ENCODE measurements at places on chromosomes 6 and 20.

- no peak for DNase-seq
These were observed 33.7 kb downstream of the SPTLC3 start for GRCh38 chr20:13042458-13042794.

GRCh38 chr6:135179920-135180541 lies 1.1 kb upstream of the MYB start:
- no peak for DNase-seq

DNA sequence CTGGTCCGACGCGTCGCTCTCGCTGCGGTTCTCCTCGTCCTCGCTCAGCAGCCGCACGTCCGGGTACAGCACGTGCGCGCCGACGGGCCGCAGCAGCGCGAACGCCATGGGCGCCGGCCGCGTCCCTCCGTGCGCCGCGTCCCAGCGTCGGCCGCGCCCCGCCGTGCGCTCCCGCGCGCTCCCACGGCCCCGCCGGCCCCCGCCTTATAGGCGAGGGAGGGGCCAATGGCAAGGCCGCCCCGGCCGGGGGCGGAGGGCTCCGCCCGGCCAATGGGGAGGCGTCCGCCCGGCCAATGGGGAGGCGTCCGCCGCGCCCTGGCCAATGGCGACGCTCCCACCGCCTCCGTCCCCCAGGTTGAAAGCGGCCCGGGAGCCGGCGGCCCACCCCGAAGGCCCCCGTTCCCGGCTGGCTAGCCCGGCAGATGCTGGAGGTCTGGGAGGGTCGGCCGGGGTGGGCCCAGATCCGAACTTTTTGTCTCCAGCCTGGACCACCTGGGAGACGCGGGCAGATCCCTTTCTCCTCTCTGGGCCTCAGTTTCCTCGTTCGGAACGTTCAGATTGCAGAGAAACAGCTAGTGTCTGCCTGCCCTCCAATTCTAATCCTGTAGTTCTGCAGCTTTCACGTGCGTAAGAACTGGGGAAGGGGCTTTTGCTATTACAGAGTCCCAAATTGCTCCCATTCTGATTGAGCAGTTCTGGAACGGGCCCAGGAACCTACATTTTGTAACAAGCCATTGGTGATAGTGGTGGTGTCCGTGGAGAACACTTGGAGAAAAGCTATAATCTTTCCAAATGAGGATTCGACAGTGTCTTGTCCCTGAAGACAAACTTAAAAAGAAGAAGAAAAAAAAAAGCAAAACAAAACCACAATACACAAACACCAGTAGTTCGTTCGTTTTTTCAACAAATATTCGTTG lies at the start of gene TCF15:
TSS of gene TCF15 (minus strand) at position 180 of the 917 bp plus-strand sequence. CDS start at position 108, 72 bp downstream.
- DNase-seq = no peak

- DNase-seq = no peak
These were observed 9.7 kb upstream of the IRF4 start for GRCh38 chr6:381742-382461.

DNA sequence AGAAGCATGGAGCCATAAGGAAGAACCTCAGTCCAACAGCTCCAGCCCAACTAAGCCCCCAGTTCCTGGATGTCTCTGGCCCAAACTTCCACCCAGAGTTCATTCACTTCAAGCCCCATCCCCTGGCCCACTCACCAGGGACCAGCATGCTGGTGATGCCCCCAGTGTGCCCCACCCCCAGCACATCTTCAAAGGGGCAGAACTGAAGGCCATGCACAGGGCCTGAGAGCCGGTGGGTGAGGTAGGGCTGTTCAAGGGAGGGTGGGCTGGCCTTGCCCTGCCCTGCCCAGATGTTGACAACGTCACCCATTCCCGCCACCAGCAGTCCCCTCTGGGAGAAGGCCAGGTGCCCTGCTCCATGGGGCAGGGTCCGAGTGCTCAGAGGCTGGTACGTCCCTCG lies 3.6 kb downstream of the B3GALT4 start:
- DNase-seq = no peak

DNA sequence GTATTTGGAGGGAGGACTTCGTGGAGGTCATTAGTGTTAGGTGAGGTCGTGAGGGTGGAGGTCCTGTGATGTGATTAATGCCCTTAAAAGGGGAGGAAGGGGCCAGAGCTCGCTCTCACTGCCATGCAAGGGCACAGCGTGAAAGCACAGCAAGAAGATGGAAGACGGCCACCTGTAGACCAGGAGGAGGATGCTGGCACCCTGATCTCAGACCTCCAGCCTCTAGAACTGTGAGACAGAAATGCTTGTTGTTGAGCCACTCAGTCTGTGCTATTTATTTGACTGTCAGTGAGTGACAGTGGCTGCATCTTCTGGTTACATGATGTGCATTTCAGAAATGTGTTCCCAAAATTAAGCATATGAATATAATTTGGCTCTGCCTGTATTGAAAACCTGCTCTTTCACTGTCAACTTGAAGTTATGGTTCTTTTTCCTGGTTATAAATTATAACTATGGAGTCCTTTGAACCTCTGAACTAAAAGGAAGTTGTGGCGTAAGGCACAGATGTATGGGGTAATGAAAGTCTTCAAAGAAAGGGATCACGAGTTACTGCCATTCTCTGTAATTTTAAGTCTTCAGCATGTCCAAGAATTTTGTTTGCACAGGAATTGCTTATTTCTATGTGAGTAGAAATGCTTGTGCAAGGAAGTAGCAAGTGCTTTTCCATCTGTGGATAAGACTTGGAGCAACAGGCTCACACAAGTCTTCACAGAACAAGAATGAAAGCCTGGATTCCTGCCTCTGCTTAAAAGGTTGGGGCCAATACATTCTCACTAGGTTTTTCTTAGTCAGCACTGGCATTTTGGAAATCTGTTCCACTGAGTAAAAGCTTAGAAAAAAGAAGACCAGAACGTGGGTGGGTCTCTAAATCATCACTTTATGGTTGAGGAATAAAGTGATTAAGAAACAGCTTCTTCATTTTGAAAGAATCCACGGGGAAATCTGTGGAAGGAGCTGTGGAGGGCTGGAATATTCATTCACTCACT lies 10.3 kb downstream of the PPP1R14C start:
- no peak for DNase-seq

GRCh38 chr20:44137266-44137801 lies 49.7 kb downstream of the JPH2 start:
- DNase-seq = no peak

- DNase-seq = peak; percentile 5
These were observed 171.3 kb downstream of the GRM1 start for GRCh38 chr6:146200176-146200575.

- no peak for DNase-seq
These were observed 33.9 kb downstream of the SOBP start for GRCh38 chr6:107523794-107524193.

DNA sequence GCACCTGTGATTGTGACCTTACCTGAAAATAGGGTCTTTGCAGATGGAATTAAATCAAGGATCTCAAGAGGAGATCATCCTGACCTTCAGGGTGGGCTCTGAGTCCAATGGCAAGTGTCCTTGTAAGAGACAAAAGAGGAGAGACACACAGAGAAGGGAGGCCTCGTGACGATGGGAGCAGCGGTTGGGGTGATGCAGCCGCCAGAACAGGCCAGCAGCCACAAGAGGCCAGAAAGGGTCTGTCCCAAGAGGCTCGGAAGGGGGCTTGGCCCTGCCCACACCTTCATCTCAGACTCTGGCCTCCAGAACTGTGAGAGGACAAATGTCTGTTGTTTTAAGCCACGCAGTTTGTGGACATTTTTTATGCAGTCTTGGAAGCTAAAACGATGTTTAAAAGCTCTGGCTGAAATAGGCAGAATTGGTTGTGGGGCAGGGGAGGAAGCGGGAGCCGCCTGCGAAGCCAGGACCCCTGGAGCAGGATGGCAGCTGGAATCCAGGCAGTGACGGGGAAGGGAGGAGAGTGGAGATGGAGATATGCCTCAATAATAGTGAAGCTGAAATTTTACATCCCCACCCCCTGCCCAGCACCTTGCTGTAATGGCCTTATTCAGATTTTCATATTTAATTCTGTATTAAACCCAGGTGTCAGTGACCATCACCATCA lies 216.4 kb downstream of the ANKRD60 start:
- no peak for DNase-seq

DNA sequence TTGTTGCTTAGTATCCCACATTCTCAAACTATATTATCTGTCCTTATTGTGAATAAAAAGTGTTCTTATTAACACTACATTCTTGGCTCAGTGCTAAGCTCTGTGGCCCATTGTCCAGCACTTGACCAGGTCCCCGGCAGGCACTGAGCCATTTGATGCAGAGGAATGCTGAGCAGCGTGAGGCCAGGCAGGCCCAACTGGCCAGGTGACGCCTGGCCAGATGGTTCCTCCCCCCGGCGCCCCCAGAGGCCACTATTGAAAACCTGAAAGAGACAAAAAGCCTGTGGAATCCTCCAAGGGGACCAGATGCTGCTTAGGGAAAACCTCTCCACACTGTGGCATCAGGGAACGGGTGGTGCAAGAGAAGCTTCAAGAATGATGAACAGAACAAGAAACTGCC lies 597.5 kb upstream of the JAG1 start:
- no peak for DNase-seq

- DNase-seq = no peak
These were observed 46.8 kb downstream of the CEP43 start for GRCh38 chr6:167045828-167046580.

DNA sequence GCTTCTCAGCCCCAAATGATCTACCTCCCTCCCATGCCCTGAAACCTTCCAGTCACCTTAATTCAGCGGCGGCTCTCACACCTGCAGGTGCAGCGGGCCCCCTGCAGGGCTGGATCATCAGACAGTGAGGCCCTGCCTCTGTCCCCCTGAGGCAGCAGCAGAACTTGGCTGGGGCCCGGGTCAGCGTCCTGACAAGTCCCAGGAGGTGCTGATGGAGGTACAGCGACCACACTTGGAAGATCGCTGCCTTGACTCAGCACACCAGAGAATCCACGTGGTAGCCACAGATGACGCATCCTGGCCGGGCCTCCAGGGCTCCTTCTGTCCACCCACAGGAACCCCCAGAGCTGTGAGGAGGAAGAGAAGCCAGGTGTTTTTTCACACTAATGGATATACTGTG lies 116.4 kb upstream of the THBS2 start:
- peak; percentile 81 for DNase-seq

GRCh38 chr6:42203183-42203582 lies 8.4 kb upstream of the GUCA1B start:
- DNase-seq = no peak

DNA sequence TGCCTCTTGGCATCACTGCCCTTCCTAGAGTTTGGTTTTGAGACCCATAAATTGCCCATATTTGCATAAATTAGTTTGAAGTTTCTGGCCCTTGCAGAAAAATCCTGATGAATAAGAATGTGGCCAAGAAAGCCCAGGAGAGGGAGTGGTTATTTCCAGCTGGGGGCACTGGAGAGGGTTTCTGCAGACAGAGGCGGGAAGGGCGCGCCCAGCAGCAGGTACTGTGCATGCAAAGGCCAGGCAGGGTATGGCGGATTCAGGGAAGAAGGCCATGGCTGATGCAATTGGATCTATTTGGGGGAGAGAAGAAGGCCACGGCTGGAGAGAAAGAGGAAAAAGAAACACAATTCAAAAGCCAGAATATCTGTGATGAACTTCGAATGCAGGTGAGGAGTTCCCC lies 48.2 kb upstream of the PXDC1 start:
- no peak for DNase-seq

DNA sequence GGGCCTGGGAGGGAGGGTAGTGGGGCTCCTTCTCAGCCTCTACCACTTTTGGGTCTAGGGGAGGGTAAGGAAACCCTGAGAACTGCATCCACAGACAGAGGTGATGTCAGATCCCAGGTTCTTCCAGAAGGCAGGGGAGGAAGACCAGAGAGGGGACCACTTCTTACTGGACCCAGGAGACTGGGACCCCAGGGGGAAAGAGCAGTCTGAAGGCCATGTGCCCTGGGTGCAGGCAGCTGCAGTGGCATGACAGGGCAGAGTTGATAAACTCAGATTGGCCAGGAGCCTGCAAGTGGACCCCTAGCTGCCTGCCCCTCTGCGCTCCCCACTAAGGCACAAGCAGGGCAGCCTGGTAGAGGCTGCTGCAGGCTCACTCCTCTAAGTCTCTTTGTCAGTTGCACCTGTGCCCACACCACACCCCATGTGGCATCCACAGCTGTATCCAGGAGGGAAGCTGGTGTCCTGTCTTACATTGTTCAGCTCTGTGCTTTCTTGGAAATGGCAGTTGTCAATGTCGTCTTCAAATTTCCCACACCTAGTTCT lies 2.7 kb downstream of the CST9L start:
- no peak for DNase-seq

- no peak for DNase-seq
These were observed 150.6 kb downstream of the BACH2 start for GRCh38 chr6:90146024-90146423.

DNA sequence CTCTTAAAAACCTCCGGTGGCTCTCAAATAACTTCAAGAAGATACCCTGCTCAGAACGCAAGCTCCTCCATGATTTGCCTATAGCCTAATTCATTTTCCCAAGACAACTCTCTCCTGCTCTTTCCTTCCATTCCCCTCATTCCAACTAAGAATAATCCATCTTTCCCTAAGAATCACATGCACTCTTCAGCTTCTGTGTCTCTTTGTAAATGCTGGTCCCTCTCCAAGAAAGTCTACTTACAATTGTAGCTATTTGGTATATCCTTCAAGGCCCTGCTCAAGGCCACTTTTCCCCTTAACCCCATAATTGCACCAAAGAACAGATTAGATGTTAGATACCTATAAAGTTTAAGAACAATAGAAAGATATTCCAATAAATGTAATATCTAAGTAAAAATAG lies 7.4 kb upstream of the HEY2 start:
- DNase-seq = no peak

GRCh38 chr6:47016261-47016660 lies 25.9 kb downstream of the ADGRF1 start:
- DNase-seq = no peak

- DNase-seq = no peak
These were observed 139.9 kb upstream of the SLC22A23 start for GRCh38 chr6:3596766-3597165.

DNA sequence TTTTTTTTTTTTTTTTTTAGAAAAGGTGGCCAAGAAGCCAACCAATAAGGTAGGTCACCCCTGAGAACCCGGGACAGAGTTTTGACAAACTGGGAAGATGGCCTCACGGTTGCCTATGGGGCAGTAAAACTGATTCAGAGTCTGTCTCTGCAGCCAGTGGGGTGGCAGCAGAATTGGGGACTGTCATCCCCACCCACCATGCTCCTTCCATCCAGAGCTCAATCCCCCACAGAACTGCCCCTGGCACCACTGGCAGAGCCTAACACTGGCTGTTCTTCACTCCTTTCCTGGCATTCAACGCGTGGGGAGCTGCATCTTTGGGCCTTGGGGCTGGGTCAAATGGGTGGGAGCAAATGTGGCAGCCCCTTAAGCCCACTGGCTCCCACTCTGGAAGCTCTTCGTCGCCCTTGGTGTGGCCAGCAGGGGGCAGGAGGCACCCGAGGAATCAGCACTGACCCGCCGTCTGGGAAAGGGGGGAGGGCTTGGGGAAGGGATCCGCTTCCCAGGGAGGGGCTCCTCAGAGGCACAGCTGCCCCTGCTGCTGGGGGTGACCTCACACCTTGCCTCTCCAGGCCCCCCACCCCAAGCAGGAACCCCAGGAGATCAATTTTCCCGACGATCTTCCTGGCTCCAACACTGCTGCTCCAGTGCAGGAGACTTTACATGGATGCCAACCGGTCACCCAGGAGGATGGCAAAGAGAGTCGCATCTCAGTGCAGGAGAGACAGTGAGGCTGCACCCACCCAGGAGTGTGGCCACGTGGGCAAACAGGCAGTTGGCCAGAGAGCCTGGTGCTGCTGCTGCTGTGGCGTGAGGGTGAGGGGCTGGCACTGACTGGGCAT lies 10.4 kb downstream of the CD40 start:
- peak; percentile 64 for DNase-seq

Measured in NCI-H345 (cell line).